ENCODE measurements at places on chromosomes 6 and 20.

DNA sequence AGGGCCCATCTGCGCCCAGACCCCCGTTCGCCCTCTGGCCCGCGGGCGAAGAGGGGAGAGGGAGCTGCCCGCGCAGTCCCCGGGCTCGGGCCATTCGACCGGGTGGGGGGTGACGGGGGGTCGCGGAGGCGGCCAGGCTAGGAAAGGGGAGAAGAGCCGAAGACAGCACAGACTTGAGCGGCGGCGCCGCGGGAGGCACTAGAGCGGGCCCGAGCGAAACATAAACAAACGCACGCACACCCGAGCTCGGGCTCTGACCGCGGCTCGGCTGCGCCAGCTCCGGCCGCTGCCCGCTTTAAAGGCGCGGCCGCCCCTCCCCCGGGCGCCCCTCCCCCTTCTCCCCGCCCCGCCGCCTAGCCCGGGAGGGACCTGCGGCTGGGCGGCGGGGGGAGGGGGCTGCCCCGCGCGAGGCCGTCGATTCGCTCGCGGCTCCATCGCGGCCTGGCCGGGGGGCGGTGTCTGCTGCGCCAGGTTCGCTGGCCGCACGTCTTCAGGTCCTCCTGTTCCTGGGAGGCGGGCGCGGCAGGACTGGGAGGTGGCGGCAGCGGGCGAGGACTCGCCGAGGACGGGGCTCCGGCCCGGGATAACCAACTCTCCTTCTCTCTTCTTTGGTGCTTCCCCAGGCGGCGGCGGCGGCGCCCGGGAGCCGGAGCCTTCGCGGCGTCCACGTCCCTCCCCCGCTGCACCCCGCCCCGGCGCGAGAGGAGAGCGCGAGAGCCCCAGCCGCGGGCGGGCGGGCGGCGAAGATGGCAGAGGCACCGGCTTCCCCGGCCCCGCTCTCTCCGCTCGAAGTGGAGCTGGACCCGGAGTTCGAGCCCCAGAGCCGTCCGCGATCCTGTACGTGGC lies at the start of gene FOXO3:
FOXO3 (plus strand) TSS at position 455 of the 846 bp plus-strand sequence; CDS start at position 747, 292 bp downstream.
- peak; percentile 76 for DNase-seq
- H3K27me3 ChIP-seq: no peaks in the 10 kb centered on the region
- H3K36me3 ChIP-seq: no peaks in the 10 kb centered on the region
- peak within 1 kb of the TSS; percentile 94 for H3K4me3 ChIP-seq
- H3K27ac ChIP-seq: peak within 1 kb of the TSS; percentile 95

GRCh38 chr20:57630061-57630460 lies 9.8 kb upstream of the ZBP1 start:
- H3K27ac ChIP-seq: no peak overlapping the region
- no peaks in the 10 kb centered on the region for H3K36me3 ChIP-seq
- H3K4me3 ChIP-seq: no peak overlapping the region
- DNase-seq: no peak
- H3K27me3 ChIP-seq: peaks cover 32% of the 10 kb centered on the region
- peaks cover 2% of the 10 kb centered on the region for H3K4me1 ChIP-seq

DNA sequence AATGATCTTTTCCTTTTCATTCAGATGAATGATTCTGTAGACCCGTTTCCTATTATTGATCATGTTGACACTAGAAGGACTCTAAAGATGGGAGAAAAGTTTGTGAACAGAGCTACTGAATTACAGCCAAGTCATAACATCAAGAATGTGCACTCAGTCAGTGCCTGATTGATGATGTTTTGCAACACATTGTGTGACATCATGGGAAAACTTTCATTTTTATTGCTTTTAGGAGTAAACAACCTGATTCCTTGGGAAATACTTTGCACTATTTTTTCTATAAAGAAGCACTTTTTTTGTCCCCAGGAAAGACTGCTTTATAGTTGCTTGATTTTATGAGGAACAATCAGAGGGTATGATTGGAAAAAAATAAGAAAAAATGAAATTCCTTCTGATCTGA lies 383.8 kb upstream of the JAG1 start:
- no peaks in the 10 kb centered on the region for H3K27me3 ChIP-seq
- DNase-seq: no peak
- no peaks in the 10 kb centered on the region for H3K36me3 ChIP-seq
- H3K4me3 ChIP-seq: no peak overlapping the region
- H3K4me1 ChIP-seq: peaks cover 8% of the 10 kb centered on the region

DNA sequence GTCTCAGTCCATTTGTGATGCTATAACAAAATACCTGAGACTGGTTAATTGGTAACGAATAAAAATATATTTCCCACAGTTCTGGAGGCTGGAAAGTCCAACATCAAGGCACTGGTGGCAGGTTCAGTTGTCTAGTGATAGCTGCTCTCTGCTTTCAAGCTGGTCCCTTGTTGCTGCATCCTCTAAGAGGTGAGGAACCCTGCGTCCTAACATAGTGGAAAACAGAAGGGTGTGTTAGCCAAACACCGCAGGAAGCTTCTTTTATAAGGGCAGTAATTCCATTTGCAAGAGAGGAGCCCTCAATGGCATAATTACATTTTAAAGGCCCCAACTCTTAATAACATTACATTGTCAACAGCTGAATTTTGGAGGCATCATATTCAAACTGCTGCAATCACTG lies 372.7 kb downstream of the ADGRB3 start:
- no peak overlapping the region for H3K4me3 ChIP-seq
- no peaks in the 10 kb centered on the region for H3K36me3 ChIP-seq
- H3K4me1 ChIP-seq: no peaks in the 10 kb centered on the region
- H3K27ac ChIP-seq: no peak overlapping the region
- no peaks in the 10 kb centered on the region for H3K27me3 ChIP-seq
- no peak for DNase-seq

GRCh38 chr6:68597642-68598041 lies 37.4 kb upstream of the ADGRB3 start:
- H3K36me3 ChIP-seq: no peaks in the 10 kb centered on the region
- H3K27me3 ChIP-seq: no peaks in the 10 kb centered on the region
- no peak overlapping the region for H3K4me3 ChIP-seq
- no peak overlapping the region for H3K27ac ChIP-seq
- DNase-seq: no peak
- no peaks in the 10 kb centered on the region for H3K4me1 ChIP-seq

DNA sequence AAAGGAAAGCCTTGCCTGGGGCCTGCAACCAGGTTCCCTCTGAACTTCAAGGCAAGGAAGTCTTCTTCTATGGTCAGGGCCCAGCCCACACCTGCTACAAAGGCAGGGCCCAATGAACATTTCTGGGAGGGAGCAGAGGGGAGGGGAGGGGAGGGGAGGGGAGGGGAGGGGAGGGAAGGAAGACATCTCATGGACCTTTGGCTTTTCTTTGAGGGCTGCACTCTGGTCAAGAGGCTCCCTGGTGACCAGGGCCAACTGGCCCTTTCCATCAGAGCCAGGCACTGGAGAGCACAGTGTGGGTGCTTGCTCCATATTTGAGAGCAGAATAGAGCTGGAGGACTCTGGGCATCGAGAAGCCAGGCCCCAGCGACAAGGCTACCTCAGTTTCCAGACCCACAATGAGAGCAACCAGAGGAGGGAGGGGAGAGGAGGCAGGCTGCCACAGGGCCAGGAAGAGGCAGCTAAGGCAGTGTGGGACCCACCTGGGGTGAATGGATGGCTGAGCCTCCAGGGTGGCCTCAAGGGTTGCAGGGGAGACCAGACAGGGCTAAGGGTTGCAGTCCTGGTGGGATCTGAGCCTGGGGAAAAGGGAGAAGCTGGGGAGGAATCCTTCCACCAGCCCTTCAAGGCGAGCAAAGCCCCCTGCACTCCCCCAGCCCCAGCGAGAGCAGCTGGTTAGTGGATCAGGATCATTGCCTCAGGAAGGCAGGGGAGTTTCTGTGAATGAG lies 84.8 kb downstream of the MRPL14 start:
- H3K4me3 ChIP-seq: no peak overlapping the region
- H3K4me1 ChIP-seq: peaks cover 32% of the 10 kb centered on the region
- H3K27ac ChIP-seq: peak overlapping the region; percentile 63

- no peaks in the 10 kb centered on the region for H3K36me3 ChIP-seq
- peaks cover 13% of the 10 kb centered on the region for H3K4me1 ChIP-seq
- no peak overlapping the region for H3K4me3 ChIP-seq
- no peak for DNase-seq
Observed at GRCh38 chr6:3176562-3177355, 19.4 kb upstream of the TUBB2A start.

DNA sequence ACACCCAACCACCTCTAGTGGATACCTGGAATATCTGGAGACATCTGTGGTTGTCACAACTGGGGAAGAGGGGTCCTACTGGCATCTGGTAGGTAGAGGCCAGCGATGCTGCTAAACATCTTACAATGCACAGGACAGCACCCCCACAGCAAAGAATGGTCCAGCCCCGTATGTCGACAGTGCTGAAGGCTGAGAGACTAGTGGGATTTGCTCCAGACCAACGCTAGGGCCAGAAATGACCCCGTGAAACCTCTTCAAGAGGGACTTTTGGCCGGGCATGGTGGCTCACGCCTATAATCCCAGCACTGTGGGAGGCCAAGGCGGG lies 7.2 kb downstream of the PREX1 start:
- H3K27me3 ChIP-seq: peaks cover 35% of the 10 kb centered on the region
- H3K4me1 ChIP-seq: peaks cover 26% of the 10 kb centered on the region
- DNase-seq: no peak
- H3K27ac ChIP-seq: no peak overlapping the region

DNA sequence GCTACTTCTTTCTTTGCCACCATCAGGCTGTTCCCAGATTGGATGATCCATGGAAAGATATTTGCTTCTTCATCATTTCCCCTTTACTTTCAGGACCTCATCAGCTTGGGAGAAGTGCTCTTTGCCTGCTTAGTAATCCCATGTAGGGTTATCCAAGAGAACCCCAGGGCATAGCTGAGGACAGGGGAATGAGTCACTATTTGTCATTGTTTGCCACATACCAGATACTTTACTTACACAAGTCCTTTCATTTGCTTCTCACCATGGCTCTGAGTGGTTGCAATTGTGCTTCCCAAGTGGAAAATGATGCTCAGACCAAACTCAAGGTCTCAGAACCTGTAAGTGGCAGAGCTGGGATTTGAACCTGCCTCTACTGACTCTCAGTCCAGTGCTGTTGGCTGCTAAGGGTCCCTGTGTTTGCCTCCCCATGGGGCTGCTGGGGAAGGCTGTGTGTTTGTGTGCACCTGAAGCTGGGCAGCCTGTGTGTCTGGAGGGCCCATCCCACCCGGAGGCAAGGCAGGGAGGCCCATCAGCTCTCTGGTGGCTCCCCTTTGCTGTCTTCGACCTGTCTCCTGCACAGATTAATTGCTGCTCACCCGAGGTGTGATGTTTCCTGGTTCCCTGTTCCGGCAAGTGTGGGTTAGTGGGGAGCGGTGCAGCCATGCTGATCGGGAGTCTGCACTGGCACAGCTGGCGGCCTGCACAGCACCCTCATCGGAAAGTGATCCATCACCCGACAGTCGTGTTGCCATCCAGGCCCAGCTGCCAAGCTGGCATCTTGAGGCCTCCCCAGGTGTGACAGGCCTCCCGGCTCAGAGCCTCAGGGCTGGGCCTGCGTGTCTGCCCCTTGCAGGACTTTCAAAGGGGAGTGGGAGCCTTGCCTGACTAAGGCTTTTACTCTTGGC lies 228.8 kb downstream of the DHX35 start:
- DNase-seq: no peak
- H3K4me1 ChIP-seq: no peaks in the 10 kb centered on the region
- peaks cover 31% of the 10 kb centered on the region for H3K27me3 ChIP-seq
- no peak overlapping the region for H3K4me3 ChIP-seq

- no peaks in the 10 kb centered on the region for H3K36me3 ChIP-seq
- H3K4me3 ChIP-seq: no peak overlapping the region
- no peaks in the 10 kb centered on the region for H3K27me3 ChIP-seq
Observed at GRCh38 chr6:45447716-45448115, 70.0 kb upstream of the SUPT3H start.

DNA sequence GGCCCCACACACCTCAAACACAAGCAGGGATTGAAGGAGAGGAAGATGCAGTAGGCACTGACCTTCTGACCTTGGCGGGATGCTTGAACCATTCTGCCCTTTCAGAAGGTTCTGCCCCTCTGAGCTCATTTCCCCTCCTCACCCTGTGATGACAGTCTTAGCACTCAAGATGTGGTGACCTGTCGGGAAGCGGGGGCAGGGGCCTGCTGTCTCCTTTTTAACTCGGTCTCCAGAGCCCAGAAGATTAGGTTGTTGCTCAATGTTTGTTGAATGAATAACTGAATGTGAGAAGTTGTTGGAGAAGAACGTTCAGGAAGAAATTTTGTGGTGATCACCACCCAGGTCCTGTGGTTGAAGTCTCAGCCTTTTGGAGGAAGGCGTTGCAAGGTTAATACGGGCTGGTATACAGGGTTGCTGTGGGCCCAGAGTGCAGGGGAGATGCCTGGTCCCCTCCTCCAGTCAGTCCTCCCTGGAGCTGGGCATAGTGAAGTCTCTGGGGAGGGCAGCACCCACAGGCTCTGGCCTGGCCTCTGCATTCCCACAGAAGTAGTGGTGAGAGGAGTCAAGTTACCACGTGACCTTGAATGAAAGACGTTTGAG lies 49.7 kb upstream of the FUCA2 start:
- no peaks in the 10 kb centered on the region for H3K36me3 ChIP-seq
- no peak overlapping the region for H3K27ac ChIP-seq
- peaks cover 3% of the 10 kb centered on the region for H3K4me1 ChIP-seq
- H3K4me3 ChIP-seq: no peak overlapping the region

GRCh38 chr20:57020364-57020763 lies 246.1 kb downstream of the BMP7 start:
- peaks cover 19% of the 10 kb centered on the region for H3K4me1 ChIP-seq
- H3K4me3 ChIP-seq: no peak overlapping the region
- H3K36me3 ChIP-seq: no peaks in the 10 kb centered on the region

- peaks cover 8% of the 10 kb centered on the region for H3K27me3 ChIP-seq
- no peak overlapping the region for H3K4me3 ChIP-seq
- H3K27ac ChIP-seq: no peak overlapping the region
- no peak for DNase-seq
- no peaks in the 10 kb centered on the region for H3K36me3 ChIP-seq
Observed at GRCh38 chr6:152572338-152573088, 64.6 kb downstream of the SYNE1 start.

GRCh38 chr6:68313911-68314310 lies 321.2 kb upstream of the ADGRB3 start:
- no peak overlapping the region for H3K27ac ChIP-seq
- no peaks in the 10 kb centered on the region for H3K36me3 ChIP-seq
- no peaks in the 10 kb centered on the region for H3K4me1 ChIP-seq
- H3K4me3 ChIP-seq: no peak overlapping the region
- peaks cover 6% of the 10 kb centered on the region for H3K27me3 ChIP-seq
- DNase-seq: no peak

GRCh38 chr6:33008944-33009861 lies at the start of gene HLA-DOA:
Gene HLA-DOA, minus strand, starts transcription at chr6:33009591.
- H3K36me3 ChIP-seq: no peaks in the 10 kb centered on the region
- H3K4me1 ChIP-seq: peaks cover 9% of the 10 kb centered on the region
- DNase-seq: no peak
- peaks cover 44% of the 10 kb centered on the region for H3K27me3 ChIP-seq
- H3K4me3 ChIP-seq: peak within 1 kb of the TSS; percentile 73
- no peak within 1 kb of the TSS for H3K27ac ChIP-seq

- no peaks in the 10 kb centered on the region for H3K27me3 ChIP-seq
- H3K27ac ChIP-seq: peak overlapping the region; percentile 70
- peaks cover 20% of the 10 kb centered on the region for H3K4me1 ChIP-seq
- peaks cover 16% of the 10 kb centered on the region for H3K36me3 ChIP-seq
Observed at GRCh38 chr6:5751525-5752390, 255.0 kb downstream of the NRN1 start.

DNA sequence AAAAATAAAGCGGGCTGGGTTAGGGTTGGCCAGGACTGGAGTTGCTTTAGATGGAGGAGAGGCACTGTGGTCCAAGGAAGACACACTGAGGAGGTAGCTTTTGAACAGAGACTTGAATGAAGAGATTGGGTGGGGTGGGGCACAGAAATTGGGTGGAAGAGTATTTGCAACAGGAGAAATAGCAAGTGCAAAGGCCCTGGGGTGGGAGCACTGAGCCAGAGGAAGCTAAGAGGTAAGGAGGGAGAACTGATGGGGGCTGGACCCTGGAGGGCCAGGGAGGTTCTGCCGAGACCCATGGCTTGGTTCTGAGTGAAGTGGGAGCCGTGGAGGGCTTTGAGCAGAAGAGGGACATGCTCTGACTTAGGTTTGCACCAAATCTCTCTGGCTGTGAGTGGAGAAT lies 45.4 kb downstream of the KCNB1 start:
- peaks cover 38% of the 10 kb centered on the region for H3K27me3 ChIP-seq
- no peak for DNase-seq
- no peaks in the 10 kb centered on the region for H3K36me3 ChIP-seq
- no peak overlapping the region for H3K4me3 ChIP-seq
